IPS-NIHi11 (cell line): ENCODE measurements at places on chromosomes 16 and 17.

GRCh38 chr17:22467720-22468119 lies 775.4 kb downstream of the KCNJ18 start:
- DNase-seq: no peak

- no peak for DNase-seq
Measured at GRCh38 chr17:62693616-62694409, 66.3 kb downstream of the MRC2 start.

DNA sequence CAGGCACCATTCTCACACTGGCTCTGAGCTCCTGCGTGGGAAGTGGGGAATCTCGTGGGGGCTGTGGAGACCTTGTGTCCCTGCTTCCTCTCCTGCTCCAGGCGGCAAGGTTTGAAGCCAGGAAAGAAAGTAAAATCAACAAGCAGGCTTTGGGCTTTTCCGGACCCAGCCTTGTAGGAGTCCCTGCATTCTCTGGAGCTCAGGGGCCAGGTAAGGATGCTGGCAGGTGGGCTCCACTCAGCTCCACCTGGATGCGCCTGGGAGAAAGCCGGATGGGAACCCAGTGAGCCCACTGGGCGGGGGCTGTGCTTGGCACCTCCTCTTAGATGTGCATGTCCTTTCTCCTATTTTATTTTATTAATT lies 362.5 kb downstream of the SEC14L1 start:
- DNase-seq: no peak

GRCh38 chr16:81842564-81843242 lies 63.6 kb downstream of the PLCG2 start:
- peak; percentile 19 for DNase-seq

DNA sequence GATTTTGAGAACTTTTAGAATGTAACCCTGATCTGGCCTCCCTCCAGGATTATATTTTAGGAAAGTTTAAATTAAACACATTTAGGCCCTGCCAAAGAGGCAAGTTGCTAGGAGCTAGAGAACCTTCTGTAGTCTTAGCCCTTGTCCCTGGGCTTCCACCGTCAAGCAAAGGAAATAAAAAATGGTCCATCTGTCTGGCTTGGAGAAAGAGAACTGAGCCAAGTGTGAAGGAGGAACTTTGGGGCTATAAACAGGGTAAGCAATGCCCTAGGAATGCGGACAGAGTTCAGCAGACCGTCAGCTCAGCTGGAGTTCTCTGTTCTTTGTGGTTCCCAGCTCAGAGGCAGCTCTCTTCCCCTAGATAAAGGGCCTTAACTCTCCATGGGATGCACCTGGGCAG lies 29.6 kb downstream of the RCVRN start:
- peak; percentile 60 for DNase-seq

DNA sequence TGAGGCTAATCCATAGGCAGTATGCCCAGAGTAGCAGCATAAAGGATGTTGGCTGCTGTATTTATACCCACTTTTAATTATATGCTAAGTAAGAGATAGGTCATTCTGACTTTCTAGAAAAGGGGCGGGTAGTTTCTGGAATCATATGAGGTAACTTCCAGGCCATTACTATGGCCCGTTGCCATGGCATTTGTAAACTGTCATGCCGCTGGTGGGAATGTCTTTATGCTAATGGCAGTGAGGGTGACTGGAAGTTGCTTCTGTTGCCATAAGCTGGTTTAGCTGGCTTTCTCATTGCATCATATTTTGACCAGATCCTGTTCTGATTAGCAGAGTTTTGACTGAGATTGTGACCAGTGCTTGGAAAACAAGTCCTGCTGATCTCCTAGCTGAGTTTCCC lies 929.6 kb upstream of the CDH8 start:
- DNase-seq: no peak

DNA sequence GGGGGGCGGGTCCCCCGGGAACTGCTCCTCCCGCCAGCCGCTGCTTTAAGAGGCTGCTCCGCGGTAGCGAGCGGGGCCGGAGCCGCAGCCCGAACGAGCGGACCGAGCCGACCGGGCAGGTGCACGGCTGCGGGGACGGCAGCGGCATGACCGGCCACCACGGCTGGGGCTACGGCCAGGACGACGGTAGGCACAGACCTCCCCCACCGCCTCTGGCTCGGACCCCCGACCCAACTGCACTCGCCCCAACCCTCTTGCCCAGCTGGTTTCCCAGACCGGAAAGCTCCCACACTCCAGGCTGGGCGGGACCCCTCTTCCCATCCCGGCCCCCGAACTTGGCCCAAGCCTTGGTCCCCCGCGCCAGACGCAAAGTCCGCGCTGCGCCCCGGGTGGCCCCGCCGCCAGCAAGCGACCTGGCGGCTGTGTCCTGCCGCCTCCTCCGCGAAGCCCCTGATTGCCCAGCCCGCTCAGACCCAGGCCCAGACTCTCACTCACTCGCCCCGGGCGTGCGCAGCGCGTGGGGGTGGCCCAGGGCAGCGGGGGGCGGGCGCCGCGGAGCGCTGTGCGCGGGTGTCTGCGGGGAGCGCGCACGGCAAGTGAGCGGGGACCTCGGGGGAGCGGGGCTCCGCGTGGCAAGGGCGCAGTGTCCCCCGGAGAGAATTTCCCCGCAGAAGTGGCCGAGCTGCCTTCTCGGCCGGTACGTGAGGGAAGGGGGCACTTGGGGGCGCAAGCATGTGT lies at the start of gene CA7:
Gene CA7 (plus strand): TSS at position 73 of the 738 bp plus-strand sequence. CDS start 74 bp downstream, at position 147.
- DNase-seq: peak; percentile 79

- DNase-seq: no peak
Measured at GRCh38 chr16:14131774-14132695, 60.9 kb downstream of the MRTFB start.

DNA sequence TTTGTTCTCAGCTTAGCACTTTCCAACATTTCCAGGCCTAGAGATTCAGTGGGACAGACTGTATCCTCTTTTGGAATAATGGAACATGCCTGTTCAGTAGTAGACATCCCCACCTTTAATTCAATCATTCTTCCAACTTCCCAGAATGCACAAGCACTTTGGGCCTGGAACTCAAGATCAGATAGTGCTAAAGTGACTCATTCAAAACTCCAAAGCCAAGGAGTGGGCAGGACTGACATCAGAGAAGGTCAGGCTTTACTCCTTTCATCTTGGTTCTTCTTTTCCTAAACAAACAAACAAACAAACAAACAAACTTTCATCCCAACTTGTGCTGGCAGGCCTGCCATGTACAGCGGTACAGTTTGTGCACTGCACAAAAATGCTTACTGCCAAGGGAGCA lies 172.0 kb downstream of the AXIN2 start:
- no peak for DNase-seq

DNA sequence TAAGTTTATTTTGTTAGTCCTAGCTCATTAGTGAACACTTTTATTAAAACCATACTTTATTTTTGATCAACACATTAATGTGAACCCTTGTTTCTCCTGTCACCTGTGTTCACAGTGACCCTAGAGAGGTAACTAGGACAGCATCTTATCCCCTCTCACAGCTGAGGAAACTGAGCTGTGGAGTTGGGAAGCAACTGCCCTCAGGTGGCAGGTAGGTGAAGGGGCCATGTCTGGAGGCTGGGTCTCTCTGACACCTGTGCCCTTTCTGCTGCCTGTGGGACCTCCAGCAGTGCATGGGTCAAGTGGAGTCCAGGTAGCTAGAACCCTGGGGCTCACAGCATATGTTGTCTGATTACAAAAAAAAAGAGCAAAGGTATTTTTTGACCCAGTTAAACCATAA lies 22.9 kb upstream of the SLC12A3 start:
- no peak for DNase-seq

DNA sequence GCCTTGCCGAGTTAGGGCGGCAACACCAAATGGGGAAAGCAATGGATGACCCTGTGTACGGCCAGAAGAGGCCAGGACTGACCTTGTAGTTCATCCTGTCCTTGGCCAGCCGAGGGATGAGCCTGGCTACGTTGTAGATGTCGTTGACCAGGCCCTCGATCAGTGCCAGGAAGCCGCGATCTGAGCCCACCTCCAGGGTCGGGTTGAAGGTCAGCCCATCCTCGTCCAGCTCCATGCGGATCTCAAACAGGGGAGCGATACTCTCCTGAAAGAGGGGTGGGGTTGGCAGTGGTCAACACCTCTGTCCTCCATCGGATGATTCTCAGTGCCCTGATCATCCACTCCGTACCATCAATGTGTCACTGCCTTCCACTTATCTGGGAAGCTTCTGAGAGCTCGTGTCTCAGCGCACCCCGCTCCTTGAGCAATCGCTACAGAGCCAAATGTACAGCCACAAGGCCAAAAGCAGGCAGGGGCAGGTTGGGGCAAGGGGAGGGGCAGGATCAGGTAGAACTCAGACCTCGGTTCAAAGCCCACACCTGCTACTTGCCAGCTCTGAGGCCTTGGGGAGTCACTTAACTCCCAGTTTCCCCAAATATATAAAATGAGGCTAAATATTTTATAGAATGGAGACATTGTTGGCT lies 39.9 kb downstream of the DNAH17 start:
- DNase-seq: no peak

DNA sequence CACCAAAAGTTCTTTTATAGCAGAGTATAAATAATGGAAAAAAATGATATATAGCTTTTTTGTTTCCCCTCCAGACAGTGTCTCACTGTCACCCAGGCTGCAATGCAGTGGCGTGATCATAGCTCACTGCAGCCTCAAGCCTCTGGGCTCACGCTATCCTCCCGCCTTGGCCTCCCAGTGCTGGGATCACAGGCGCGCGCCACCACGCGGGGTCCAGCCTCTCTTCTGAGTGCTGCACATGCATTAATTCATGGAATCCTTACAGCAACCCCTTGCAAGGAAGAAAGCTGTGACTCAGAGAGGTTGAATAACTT lies 18.0 kb upstream of the ZNF629 start:
- no peak for DNase-seq

DNA sequence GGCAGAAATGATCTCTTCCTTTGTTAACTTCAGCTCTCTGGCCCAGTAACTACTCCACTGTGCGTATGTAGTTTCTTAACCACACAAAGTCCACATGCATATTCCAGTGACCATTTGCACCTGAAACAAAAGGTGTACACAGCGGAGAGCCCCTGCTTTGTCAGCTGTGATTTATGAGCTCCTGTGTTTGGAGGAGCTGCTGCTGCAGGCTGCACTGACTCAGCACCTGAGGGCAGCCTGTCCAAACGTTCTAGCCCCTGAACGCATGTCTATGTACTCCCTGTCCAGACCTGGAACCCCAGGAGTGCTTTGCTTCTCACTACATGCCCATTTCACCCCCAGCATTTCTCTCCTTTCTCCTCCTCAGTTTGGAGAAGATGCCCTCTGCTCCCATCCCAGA lies 216.1 kb downstream of the ABCC12 start:
- no peak for DNase-seq

- peak; percentile 9 for DNase-seq
Measured at GRCh38 chr16:83913245-83913633, 14.3 kb downstream of the MLYCD start.

GRCh38 chr16:88706965-88707826 lies 893 bp downstream of the CTU2 start:
- DNase-seq: no peak

DNA sequence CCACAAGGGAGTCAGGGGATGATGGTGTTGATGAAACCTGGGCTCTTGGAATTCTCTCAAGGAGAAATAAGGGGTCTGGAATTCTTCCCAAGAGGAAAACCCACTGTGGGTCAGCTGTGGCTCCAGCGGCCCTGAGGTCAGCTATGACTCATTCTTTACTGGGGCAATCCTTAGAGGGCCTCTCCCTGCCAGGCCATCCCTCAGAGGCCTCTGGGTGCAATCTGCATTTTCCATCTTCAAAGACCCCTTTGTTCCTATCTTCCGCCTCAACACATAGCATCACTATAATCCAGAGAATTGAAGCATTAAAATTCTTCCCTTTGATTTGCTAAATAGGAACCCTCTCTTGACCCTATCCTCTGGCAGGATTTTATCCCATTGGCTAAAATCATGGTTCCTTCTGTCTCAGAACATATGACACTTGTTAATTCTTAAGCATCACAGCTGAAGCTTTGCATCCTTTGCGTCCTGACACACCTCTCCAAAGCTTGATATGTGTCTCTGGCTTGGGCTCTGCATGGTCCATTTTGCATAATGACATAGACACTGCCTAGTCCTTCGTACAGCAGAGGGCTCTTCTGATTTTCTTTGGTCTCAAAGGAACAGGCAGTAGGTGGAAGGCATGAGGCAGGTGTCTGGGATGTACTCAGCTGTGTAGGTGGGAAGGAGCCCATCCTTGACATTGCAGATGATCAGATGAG lies 4.4 kb upstream of the KRT37 start:
- DNase-seq: no peak

- DNase-seq: peak; percentile 42
Measured at GRCh38 chr17:16940116-16940881, 31.6 kb downstream of the TNFRSF13B start.

GRCh38 chr17:78174346-78174869 lies 6.0 kb downstream of the SYNGR2 start:
- DNase-seq: no peak

- DNase-seq: no peak
Measured at GRCh38 chr16:83653785-83654184, 154.0 kb upstream of the HSBP1 start.

GRCh38 chr16:69855592-69855991 lies 93.5 kb downstream of the WWP2 start:
- no peak for DNase-seq

GRCh38 chr16:87145181-87146176 lies 171.7 kb downstream of the C16orf95 start:
- no peak for DNase-seq

GRCh38 chr16:13982451-13982850 lies 62.5 kb downstream of the ERCC4 start:
- no peak for DNase-seq

DNA sequence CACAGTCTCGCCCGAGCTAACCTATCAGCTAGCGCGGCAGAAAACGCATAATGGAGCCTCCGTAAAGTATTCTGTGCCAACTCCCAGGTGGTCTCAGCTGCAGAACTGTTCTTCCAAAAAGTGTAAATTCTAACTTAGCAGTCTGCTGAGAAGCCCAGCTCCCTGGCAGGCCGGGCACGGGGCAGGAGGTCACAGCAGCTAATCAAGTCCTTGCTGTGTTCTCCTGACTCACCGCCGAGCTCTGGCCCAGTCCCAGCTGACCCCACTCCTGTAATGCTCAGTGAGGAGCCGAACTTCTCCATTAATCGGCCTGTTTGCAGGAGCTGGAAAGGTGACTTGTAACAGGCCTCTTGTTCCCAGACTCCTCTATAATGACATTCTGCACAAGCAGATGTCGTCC lies 193.3 kb downstream of the IRX3 start:
- no peak for DNase-seq
